ENCODE measurements at places on chromosomes 2 and 18.

DNA sequence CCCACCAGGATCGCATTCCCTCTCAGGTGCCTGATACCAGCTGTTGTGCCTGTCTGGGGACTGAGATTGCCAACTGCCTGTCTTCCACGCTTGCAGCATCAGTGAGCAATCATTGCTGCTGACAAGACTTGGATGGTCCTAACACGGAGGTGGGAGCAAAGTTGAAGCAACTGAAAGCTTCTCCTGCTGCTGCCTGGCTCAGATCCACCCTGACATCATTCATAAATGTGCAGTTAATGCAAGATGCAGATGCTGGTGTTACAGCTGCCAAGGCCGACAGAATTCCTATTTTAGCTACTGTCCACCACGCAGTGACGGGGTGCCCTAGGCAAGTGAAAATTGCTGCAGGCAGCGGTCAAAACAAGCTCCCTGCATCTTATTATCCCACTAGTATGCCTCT, 131.4 kb downstream of the VWC2L start:
- no peak for DNase-seq

DNA sequence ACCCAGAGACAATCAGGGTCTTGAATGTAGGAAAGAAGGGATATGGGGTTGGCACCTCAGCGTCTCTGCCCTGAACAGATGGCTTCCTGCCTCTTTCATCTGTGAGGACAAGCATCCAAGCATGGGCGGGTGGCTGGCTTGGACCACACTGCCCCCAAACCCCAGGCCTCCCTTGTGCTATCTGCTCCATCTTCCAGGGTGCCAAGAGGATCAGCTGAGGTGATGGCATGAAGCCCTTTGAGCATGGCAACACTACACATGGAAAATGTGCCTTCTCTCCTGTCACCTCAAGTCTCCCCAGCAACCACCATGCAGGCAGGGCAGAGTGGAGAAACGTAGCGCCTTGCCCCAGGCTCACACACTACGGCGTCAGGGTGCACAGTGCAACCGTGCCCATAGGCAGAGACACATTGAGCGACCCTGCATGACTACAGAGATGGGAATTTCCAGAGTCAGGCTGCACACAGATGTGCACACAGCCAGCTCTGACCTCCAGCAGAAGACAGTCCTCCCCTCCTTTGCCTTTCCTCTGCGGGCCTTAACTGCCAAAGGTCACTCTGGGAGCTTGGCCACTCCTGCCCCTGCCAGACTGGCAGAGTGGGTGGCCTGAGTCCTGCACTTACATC, 1.5 kb downstream of the KCNIP3 start:
- DNase-seq, result no peak

- DNase-seq, result peak; percentile 87
Observed at GRCh38 chr2:157830696-157831570, 45.2 kb downstream of the ACVR1 start.

DNA sequence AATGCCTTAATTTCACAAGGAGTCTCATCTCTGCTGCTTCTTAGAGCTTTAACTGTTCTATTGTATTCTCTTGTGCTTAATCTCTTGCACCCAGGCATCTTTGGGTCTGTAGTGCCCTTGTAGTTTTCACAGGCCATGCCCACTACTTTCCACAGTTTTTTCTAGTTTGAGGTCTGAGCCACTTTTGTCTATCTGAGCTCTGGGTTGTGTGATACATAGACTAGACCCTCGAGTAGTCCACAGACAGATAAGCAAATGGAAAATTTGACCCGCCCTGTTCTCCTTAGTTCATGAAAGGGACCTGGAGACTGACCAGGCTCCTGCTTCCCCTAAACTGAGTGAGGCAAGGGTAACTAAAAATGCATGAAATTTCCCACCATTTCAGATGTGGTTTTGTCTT, 466.8 kb upstream of the ZEB2 start:
- DNase-seq, result no peak

- no peak for DNase-seq
Observed at GRCh38 chr2:25441353-25441752, 99.6 kb upstream of the DNMT3A start.

DNA sequence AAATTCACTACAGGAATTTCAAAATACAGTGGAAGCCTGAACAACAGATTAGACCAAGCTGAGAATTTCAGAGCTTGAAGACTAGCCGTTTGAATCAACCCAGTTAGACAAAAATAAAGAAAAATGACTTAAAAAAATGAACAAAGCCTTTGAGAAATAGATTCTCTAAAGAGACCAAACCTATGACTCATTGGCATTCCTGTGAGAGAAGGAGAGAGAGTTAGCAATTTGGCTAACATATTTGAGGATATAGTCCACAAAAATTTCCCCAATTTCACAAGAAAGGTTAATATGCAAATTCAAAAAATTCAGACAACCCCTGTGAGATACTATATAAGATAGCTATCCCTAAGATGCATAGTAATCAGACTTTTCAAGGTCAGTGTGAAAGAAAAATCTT, 78.0 kb downstream of the MYO3B start:
- DNase-seq, result peak; percentile 24

DNA sequence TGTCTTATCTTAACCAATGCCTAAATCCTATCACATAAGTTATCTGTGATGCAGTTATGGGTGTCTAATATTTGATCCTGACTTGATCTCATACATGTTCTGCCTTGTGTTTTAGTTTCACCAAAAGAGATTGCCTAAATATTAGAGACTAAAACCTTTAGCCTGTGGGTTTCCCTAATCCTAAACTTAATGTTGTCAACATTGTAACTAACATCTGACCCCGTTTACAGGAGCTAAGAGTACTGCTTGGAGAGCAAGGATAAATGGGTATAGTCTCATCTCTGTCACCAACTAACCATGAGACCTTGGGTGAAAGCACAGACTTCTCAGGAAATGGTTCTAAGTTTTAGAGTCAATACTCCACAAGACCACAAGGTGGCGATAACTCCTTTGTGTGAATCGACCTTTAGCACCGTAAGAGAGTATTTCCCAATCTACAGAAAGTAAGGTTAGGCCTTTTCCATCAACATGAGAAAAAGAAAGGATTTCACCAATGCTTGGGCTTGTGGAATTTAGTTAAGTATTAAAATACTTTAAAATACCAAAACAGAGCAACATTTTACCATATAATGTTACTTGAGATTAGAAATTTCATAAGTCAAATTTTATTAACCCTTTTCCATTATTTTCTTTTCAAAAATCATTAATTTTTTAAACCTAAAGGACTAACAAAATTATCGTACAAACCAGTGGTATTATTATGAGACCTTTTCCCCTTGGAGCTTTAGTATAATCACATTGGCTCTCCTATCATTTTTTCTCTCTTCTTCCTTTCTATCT, 60.5 kb downstream of the G6PC2 start:
- peak; percentile 87 for DNase-seq

DNA sequence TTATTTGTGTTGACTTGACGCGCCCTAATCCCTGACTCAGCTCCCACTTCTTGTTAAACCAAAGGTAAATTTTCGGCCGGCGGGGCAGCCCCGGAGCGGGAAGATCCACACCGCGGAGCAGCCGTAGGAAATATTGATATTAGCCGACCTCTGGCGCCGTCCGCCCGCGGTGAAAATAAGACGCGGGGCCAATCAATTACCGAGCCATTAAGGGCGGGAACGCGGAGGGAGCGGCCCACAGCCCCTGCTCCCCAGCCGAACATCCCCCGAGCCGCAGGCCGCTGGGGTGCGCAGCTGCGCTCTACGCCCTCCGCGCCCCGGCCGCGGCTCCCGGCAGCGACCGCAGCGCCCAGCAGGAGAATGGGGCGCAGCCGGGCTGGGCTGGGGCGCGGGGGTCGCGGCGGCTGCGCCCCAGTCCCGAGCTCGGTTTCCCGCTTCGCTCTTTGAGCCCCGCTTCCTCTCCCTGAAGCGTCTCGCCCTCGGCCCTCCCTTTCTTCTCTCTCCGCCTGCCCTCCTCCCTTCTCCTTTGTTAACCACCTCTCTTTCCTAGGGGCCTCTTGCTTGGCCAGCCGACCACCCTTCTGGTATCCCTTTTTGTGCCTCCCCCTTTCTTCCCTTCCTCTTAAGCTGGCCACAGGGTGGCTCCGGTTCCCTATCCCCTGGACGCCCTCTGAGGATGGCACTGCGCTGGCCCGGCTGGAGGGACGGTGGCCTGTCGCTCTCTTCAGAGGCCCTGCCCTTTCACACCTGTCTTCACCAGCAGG, 40.9 kb downstream of the CELF4 start:
- DNase-seq, result no peak

GRCh38 chr2:140990416-140990815, 1140.4 kb downstream of the LRP1B start:
- DNase-seq, result no peak

GRCh38 chr2:212534336-212534735, 4.3 kb downstream of the ERBB4 start:
- DNase-seq, result no peak

GRCh38 chr2:174332217-174332963, 2.4 kb upstream of the SP9 start:
- DNase-seq, result no peak

DNA sequence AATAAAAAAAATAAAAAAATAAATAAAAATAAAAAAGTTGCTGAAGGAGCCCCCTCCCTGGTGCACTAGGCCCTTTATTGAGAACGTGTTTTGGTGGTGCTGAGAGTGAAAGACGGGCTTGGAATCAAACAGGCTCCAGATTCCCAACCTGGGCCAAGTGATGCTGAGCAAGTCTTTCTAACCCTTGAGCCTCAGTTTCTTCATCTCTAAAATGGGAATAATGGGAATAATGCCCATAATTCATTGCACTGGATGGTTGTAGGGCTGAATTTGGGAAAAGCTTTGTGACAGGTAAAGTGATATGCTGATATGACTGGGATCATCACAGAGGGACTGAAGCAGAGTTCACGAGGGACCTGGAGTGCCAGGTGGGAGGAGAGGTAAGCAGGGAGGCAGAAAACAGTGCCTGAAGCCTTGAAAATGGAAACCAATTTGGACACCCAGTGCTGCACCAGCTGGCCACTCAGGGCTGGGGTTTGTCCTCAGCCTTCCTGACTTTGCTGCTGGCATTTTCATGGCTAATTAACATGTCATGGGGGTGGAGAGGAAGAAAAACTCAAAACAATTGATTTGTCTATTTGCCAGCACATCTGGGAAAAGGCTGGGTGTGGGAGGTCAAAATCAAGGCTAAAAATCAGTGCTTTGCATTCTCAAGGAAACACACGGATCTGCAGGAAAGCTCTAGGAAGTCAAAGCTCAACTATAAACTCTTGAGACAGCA, 241.3 kb downstream of the LOXHD1 start:
- DNase-seq, result no peak

DNA sequence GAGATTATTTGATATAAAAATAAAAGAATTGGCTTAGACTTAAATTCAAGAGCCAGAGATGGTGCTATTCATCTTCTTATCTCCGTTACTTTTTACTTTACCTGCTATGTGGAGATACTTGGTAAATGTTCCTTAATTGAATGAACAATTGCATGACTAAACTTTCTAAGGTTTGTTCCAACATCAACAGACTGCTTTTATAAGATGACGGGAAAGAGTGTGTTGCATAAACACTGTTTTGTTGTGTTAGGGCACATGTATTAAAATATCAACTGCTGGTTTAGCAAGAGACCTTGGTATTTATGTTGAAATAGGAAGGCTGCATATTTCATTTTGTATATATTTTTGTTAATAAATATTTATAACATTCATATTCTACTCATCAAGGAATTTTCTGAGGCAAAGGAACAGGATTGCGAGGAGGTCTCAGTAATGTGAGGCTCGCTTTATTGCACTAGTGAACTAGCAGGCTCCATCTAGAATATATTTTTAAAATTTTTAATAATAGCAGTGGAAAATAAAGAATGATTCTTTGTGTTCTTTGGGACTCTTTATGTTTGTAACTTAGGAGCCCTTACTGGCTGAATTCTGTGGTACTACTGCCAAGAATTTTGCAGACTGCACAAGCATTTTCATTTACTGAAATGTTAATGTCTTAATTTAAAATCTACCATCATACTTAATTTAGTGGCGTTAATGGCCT, 10.7 kb upstream of the NFE2L2 start:
- no peak for DNase-seq

GRCh38 chr2:203823173-203823572, 44.4 kb upstream of the CTLA4 start:
- no peak for DNase-seq

GRCh38 chr18:63302636-63303405, 16.7 kb downstream of the BCL2 start:
- DNase-seq, result no peak

DNA sequence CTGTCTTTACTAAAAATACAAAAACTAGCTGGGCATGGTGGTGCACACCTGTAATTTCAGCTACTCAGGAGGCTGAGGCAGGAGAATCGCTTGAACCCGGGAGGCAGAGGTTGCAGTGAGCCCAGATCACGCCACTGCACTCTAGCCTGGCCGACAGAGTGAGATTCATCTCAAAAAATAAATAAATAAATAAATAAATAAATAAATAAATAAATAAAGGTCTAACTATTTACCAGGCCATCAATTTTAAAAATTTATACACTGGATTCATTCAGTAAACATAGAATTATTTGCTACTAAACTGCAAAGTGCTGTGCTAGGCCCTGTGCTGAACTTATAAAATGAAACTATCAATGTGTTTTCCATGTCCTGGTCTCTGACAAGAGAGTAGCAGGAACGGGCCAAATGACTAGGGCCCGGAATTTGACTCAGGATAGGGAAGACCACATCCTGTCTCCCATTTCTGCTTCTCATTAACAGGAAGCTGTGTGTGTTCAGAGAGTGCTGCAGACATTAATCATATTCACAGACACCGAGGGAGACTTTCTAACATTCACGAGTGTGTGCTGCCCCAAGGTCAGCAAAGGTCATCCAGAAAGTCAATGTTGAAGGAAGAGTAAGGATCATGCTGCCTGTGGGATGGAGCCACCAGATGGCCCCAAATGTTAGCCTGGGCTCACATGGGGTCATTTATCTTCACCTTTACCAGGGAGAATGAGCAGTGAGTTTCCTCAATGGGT, 95.8 kb downstream of the SPP2 start:
- DNase-seq, result peak; percentile 18

DNA sequence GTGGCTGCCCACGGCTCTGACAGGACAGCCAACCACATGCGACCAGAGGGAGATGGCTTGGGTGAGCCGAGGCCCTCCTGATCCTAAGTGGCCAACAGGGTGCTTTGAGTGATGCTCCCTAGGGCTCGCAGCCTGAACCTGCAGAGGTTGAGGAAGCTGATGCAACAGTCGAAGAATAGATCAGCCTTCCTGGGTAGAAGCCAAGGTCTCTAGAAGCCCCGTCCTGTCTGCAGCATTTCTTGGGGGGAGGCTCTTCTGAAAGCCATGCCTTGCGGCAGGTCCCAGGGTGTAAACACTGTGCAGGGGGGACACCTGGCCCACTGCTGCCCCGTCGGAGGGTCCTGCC, 136.4 kb downstream of the HDAC4 start:
- no peak for DNase-seq
